T-helper 2 cell treated with Interferon-gamma antibody and Interleukin-4, amounts not matched to agents 5 μg/mL and 100 μg/mL, for 36 hours (primary cell): ENCODE measurements at places on chromosomes 16 and 17.

DNA sequence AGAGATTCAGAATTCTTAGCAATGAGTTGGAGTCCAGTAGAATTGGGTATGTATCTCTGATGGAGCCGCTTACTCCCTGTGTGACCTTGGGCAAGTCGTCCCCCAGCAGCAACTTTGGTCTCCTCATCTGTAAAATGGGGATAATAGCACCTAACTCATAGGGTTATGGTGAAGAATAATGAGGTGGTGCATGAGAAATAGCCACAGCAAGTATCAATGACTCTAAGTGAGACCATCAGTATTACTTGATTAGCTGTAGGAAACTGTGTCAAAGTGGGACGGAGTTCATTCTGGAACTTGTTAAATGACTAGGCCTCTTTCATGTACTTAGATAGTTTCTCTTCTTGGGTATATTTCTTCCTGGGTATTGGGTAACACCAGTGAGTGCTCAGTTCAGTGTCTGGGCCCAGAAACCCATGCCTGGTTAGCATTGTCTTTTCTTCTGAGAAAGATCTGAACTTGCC, 6.4 kb downstream of the PRKCB start:
- H3K36me3 ChIP-seq, result peaks cover 57% of the 10 kb centered on the region
- peak overlapping the region; percentile 45 for H3K4me3 ChIP-seq
- DNase-seq, result peak; percentile 65
- H3K27ac ChIP-seq, result peak overlapping the region; percentile 76

- H3K27me3 ChIP-seq, result peaks cover 29% of the 10 kb centered on the region
- no peak overlapping the region for H3K4me3 ChIP-seq
Measured at GRCh38 chr16:54175552-54176375, 110.8 kb downstream of the IRX3 start.

DNA sequence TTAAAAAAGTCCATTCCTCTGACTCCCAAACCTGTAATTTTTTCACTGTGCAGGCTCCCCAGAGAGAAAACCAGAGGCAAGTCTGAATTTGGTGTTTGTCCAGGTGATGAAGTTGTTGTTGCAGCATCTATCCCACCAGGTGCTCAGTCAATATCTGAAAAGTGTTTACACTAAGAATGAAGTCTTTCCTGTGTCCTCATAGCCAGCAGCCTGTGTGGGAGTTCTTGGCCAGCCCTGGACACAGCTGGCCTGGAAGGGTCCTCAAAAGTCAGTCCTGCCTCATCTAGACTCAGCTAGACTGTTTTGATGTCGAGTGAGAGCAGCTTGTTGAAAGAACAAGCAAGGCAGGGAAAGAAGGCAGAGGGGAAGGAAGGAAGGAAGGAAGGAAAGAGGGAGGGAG, 3.3 kb upstream of the PMP22 start:
- H3K27me3 ChIP-seq, result peaks cover 40% of the 10 kb centered on the region
- H3K36me3 ChIP-seq, result no peaks in the 10 kb centered on the region
- H3K4me1 ChIP-seq, result peaks cover 8% of the 10 kb centered on the region
- no peak overlapping the region for H3K4me3 ChIP-seq
- H3K27ac ChIP-seq, result no peak overlapping the region
- no peak for DNase-seq

GRCh38 chr16:86960266-86960665, 356.9 kb downstream of the C16orf95 start:
- no peak overlapping the region for H3K4me3 ChIP-seq
- peaks cover 5% of the 10 kb centered on the region for H3K4me1 ChIP-seq
- no peak overlapping the region for H3K27ac ChIP-seq
- no peaks in the 10 kb centered on the region for H3K36me3 ChIP-seq
- peaks cover 4% of the 10 kb centered on the region for H3K27me3 ChIP-seq

DNA sequence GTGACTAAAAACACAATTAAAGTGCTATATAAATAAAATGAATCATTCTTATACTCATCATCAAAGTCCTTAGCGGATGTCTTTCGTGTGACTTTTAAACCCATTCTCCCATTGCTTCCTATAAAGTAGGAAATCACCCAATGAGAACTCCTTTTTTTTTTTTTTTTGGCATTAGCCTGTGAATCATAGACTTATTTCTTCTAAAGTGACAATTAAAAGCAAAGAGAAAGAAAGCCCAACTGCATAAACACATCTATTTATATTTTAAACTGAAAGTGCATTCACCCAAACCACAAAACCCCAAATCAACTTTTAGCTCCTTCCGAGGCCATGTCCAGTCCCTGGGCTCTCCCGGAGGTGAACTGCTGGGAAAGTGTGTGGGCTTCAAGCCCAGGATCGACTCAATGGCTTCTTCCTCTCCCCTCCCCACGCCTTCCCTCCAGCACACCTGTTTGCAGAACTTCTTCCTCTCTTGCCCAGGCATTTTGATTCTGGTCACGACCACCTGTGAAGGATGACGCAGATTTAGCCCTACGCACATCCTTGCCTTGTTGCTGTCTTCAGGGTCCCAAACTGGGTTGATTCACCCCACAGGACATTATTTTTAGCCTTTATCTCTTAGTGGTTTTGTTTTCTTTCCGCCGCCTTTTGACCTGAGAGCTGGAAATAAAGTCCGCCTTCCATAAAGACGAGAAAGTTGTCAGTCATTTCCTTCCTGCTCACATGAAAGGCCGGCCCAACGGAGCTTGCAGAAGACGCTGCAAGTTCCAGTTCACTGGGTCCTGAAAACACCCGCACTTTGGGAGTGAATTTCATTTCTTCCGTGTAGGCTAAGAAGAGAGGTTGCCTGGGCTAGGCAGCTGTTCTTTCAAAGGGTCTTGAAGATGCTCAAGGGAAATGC, 166.8 kb downstream of the MAP2K6 start:
- H3K27ac ChIP-seq, result peak overlapping the region; percentile 59
- peak overlapping the region; percentile 83 for H3K4me3 ChIP-seq
- peaks cover 15% of the 10 kb centered on the region for H3K4me1 ChIP-seq

DNA sequence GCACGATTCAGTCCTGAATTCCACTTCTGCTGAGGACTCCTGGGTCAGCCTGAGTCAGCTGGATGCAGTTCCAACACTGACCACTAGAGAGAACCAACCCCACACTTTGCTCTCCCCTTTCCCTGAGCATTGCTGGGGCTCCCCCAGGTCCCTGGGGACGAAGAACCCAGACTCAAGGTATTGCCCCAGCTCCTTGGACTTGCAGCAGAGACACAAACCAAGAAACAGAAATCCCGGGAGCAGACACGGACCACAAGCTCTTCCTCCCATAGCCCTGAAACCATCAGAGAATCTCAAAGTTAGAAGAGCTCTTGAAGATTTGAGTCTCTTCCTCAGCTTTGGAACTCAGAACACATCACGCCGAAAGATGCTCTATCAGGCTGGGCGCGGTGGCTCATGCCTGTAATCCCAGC, 678 bp upstream of the GH1 start:
- no peak overlapping the region for H3K4me3 ChIP-seq
- H3K27me3 ChIP-seq, result peaks cover 2% of the 10 kb centered on the region
- peak; percentile 53 for DNase-seq
- peak overlapping the region; percentile 49 for H3K27ac ChIP-seq
- H3K4me1 ChIP-seq, result peaks cover 5% of the 10 kb centered on the region

DNA sequence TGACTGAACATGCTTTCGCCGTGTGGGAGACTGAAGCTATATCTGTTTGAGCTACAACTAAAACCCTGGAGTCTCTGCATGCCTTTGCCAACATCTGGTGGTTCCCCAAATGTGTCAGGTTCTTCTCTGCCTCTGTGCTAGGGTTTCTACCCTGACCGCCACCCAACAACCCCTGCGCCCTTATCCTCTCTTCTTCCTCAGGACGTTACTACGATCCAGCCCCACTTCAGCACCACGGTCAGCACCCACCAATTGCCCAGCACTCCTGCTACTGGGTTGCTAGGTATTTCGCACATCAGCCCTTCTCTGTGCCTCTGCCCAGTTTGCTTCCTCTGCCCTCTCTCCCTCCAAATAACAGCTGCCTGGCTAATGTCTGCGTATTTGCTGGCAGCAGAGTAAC, 106.3 kb upstream of the HSBP1 start:
- no peak for DNase-seq
- H3K4me3 ChIP-seq, result no peak overlapping the region
- H3K36me3 ChIP-seq, result no peaks in the 10 kb centered on the region
- no peak overlapping the region for H3K27ac ChIP-seq
- H3K27me3 ChIP-seq, result no peaks in the 10 kb centered on the region

- DNase-seq, result no peak
- H3K4me3 ChIP-seq, result no peak overlapping the region
Measured at GRCh38 chr16:2858245-2859025, 465 bp upstream of the PRSS22 start.

GRCh38 chr17:69434164-69434579, 19.7 kb downstream of the MAP2K6 start:
- H3K4me3 ChIP-seq, result no peak overlapping the region
- DNase-seq, result no peak
- H3K27ac ChIP-seq, result no peak overlapping the region
- H3K36me3 ChIP-seq, result peaks cover 4% of the 10 kb centered on the region

- peak; percentile 84 for DNase-seq
- peak overlapping the region; percentile 93 for H3K27ac ChIP-seq
- peak overlapping the region; percentile 66 for H3K4me3 ChIP-seq
- peaks cover 64% of the 10 kb centered on the region for H3K4me1 ChIP-seq
- peaks cover 56% of the 10 kb centered on the region for H3K36me3 ChIP-seq
- no peaks in the 10 kb centered on the region for H3K27me3 ChIP-seq
Measured at GRCh38 chr17:80649672-80650330, 105.2 kb downstream of the RPTOR start.

- H3K4me3 ChIP-seq, result peak overlapping the region; percentile 59
- peak; percentile 65 for DNase-seq
- H3K27me3 ChIP-seq, result no peaks in the 10 kb centered on the region
- peaks cover 43% of the 10 kb centered on the region for H3K36me3 ChIP-seq
Measured at GRCh38 chr17:80938556-80938955, 53.1 kb upstream of the CHMP6 start.

DNA sequence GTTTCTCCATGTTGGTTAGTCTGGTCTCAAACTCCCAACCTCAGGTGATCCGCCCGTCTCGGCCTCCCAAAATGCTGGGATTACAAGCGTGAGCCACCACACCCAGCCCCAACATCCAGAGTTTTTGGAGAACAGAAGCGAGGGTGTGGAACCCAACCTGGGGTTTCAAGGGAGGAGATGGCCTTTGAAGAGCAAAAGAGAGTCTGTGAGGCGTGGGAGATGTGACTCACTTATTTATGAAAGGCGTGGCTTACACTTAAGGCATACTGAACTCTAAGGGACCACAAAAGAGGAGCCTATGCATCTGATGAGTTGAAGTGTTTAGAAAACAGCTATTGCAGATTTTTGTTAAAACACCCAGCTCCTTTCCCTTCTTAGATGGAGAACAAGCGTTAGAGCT, 18.9 kb downstream of the ARSG start:
- H3K4me1 ChIP-seq, result peaks cover 43% of the 10 kb centered on the region
- H3K36me3 ChIP-seq, result peaks cover 10% of the 10 kb centered on the region
- H3K27me3 ChIP-seq, result no peaks in the 10 kb centered on the region
- DNase-seq, result peak; percentile 53

DNA sequence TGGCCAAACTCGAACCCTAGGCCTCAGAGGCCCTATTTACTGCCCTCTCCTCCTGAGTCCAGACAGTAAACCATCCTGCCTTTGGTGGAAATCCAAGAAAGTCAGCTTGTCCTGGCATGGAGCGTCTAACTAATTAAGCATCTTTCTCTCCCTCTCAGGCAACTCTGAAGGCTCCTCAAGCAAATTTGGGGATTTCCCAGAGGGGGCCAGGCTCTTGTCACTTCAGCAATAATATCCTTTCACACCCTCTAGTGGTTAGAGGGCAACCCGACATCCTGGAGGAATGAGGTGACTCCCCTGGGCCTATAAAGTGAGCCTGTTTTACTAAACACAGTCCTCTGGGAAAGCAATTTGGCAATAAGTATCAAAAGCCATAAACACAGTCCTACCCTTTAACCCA, 60.4 kb downstream of the NOG start:
- no peaks in the 10 kb centered on the region for H3K36me3 ChIP-seq
- DNase-seq, result peak; percentile 45
- H3K4me3 ChIP-seq, result no peak overlapping the region
- peaks cover 26% of the 10 kb centered on the region for H3K27me3 ChIP-seq
- H3K4me1 ChIP-seq, result peaks cover 3% of the 10 kb centered on the region

GRCh38 chr17:10394201-10394887, 21.5 kb upstream of the MYH13 start:
- no peak overlapping the region for H3K4me3 ChIP-seq
- no peaks in the 10 kb centered on the region for H3K36me3 ChIP-seq
- no peaks in the 10 kb centered on the region for H3K27me3 ChIP-seq
- DNase-seq, result no peak
- H3K4me1 ChIP-seq, result no peaks in the 10 kb centered on the region
- H3K27ac ChIP-seq, result no peak overlapping the region

GRCh38 chr16:70428178-70428998, 10.5 kb downstream of the ST3GAL2 start:
- H3K27me3 ChIP-seq, result no peaks in the 10 kb centered on the region
- peak overlapping the region; percentile 69 for H3K4me3 ChIP-seq
- H3K4me1 ChIP-seq, result peaks cover 37% of the 10 kb centered on the region

- no peak overlapping the region for H3K27ac ChIP-seq
- H3K4me3 ChIP-seq, result no peak overlapping the region
- no peak for DNase-seq
- H3K4me1 ChIP-seq, result no peaks in the 10 kb centered on the region
- H3K27me3 ChIP-seq, result peaks cover 41% of the 10 kb centered on the region
Measured at GRCh38 chr17:77908501-77908900, 50.0 kb upstream of the TNRC6C start.

DNA sequence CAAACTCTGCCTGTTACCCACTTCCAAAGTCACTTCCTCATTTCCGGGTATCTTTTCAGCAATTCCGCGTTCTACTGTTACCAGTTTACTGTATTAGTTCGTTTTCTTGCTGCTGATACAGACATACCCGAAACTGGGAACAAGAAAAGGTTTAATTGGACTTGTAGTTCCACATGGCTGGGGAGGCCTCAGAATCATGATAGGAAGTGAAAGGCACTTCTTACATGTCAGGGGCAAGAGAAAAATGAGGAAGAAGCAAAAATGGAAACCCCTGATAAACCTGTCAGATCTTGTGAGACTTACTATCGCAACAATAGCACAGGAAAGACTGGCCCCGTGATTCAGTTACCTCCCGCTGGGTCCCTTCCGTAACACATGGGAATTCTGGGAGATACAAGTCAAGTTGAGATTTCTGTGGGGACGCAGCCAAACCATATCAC, 30.9 kb downstream of the PAFAH1B1 start:
- peaks cover 54% of the 10 kb centered on the region for H3K36me3 ChIP-seq
- no peak for DNase-seq
- no peak overlapping the region for H3K27ac ChIP-seq
- no peaks in the 10 kb centered on the region for H3K27me3 ChIP-seq

DNA sequence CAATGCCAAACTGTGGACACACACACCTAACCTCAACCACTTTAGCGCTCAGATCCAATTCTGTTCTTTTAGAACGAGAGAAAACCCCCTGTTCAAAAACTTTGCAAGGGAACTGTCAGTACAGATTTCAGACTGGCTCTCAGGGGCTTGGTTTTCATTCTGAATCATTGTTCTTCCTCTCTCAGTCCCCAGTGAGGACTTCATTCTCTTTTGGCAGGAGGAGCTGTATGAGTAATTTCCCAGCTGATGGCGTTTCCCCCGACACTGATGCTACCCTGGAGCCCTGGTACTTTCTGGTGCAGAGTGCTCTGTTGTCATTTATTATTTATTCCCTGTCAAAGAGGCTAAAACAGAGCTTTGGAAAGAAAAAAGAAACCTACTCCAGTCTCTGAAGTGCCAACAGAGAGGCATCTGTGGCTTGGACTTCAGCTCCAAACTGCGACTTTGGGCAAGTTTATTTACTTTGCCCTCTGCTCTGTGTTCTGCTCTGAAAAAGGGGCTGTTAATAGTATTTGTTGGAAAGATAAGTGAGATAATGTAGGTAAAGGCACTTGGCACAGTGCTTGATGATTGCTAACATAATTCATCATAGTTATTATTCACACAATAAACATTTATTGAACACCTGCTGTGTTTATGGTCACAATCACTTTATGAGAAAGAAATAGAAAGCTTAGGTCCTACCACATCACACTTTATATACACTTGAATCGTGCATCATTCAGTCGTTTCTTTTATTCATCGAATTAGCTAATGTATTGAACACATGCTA, 28.3 kb downstream of the ETV4 start:
- no peaks in the 10 kb centered on the region for H3K27me3 ChIP-seq
- H3K27ac ChIP-seq, result no peak overlapping the region
- peaks cover 51% of the 10 kb centered on the region for H3K36me3 ChIP-seq
- no peak overlapping the region for H3K4me3 ChIP-seq
